Vagina (tissue), 2 donors: ENCODE measurements at places on chromosomes 7 and 10.

DNA sequence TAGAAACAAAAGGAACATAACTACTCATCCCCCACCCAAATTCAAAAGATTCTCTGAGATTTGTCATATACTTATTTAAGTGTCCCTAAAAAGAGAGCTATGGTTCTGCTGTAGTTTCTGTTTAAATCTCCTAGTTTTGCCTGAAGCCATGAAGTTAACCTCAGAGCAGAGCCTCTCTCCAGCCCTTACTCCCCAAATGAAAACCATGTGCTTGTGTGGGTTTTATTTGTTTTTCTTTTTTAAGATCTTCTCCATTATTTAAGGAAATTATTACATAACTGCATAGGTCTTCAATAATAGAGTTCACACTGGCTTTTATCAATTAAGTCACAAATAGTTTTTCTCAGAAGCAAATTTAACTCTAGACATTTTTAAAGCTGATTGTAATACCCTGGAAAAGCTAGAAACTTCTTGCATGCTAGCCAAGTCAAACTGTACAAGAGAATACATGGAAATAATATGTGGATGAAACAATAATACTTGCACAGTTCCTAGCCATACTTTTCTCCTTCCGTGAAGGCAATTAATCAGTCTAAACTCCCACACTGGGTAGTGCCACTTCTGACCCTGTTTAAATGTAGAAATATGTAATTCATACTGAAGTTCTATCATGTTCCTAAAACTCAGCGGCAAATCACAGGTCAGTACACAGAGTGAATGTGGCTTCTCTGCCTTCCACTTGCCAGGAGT is 579.7 kb downstream of the SUGCT start:
- H3K27me3 ChIP-seq: no peaks in the 10 kb centered on the region
- DNase-seq: no peak
- H3K36me3 ChIP-seq: no peaks in the 10 kb centered on the region
- no peak overlapping the region for H3K4me3 ChIP-seq

DNA sequence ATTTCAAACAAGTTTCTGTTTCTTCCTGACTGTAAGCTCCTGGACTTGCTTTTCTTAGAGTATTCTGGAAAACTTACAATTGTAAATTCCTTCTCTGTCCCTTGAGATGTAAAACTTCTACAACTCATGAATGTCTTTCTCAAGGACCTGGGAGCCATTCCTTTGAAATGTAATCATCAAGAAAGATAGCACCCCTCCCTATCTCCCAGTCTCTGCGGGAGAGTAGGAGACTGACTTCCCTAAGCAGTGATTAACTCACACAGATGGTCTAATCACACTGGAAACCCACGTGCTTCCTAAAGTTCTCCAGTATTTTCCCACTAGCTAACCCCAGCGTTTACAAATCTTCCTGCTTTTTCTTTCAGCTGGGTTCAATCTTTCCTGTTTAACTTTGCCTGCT is 549.4 kb downstream of the SORCS1 start:
- no peaks in the 10 kb centered on the region for H3K27me3 ChIP-seq
- H3K4me1 ChIP-seq: no peaks in the 10 kb centered on the region
- no peaks in the 10 kb centered on the region for H3K36me3 ChIP-seq

DNA sequence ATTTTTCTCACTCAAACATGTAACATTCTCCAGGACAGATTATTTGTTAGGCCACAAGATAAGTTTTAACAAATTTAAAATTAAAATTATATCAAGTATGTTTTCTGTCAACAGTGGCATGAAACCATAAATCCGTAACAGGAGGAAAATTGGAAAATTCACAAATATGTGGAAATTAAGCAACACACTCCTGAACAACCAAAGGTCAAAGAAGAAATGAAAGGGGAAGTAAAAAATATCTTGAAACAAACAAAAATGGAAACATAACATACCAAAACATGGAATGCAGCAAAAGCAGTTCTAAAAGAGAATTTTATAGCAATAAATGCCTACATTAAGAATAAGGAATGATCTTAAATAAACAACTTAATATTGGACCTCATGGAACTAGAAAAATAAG is 147.3 kb downstream of the ZEB1 start:
- no peak for DNase-seq
- H3K27ac ChIP-seq: no peak overlapping the region
- no peak overlapping the region for H3K4me3 ChIP-seq
- H3K36me3 ChIP-seq: peaks cover 49% of the 10 kb centered on the region
- no peaks in the 10 kb centered on the region for H3K27me3 ChIP-seq
- no peaks in the 10 kb centered on the region for H3K4me1 ChIP-seq

DNA sequence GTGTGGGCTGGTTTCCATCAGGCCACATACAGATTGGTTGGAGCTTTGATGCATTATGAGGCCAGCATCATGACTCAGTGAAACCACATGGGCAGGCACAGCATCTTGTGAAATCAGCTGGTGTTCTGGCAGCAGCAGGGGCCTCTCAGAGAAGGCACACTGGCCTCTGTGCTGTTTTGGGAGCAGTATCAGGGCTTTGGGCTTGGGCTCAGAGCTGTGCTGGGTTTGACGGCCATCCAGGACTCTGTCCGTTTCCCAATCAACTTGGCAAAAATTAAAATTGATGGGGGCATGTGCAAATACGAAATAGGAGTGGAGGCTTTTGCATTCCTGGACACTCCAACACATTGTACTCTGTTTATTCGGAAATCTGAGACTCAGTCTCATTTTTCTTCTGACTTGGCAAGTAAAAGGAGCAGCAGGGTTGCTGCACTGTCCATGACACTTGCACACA is 190.9 kb downstream of the BMPER start:
- H3K4me1 ChIP-seq: no peaks in the 10 kb centered on the region
- no peak for DNase-seq
- no peak overlapping the region for H3K4me3 ChIP-seq
- H3K27ac ChIP-seq: peak overlapping the region; percentile 42

GRCh38 chr7:67571026-67571545 is 574.5 kb downstream of the TYW1 start:
- DNase-seq: no peak
- H3K36me3 ChIP-seq: no peaks in the 10 kb centered on the region
- H3K27ac ChIP-seq: no peak overlapping the region

DNA sequence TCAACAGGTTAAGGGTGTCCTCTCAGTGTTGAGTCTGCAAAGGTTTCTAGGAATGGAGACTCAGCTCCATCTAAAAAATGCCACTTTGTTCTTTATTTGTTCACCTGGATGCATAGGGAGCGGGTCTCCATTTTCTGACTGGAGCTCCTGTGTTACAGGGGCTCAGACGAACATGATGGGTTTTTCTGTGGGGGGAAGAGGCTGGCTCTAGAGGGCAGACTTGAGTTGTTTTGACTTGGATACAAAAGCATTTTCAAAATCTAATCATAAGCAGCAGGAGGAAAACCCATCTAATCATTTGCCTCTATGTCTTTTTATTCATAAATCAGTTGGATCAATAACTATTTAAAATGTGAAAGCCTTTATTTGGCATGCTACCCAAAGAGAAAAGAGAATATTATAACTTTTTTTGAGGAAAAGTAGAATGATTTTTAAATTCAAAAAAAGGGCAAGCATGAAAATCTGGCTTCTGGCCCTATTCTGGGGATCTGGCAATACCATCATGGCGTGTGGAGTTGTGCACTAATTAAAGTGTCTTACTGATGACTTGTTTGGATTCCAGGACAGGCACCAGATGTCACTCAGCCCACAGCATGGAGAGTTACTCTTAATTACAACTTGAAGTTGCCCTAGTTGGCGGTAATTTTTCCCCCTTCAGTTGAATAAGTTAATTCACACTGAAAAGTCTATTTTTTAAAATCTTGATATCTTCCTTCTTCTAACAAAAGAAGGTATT is 594.9 kb downstream of the REEP3 start:
- no peaks in the 10 kb centered on the region for H3K4me1 ChIP-seq
- no peak overlapping the region for H3K27ac ChIP-seq
- no peaks in the 10 kb centered on the region for H3K36me3 ChIP-seq
- no peak for DNase-seq
- no peaks in the 10 kb centered on the region for H3K27me3 ChIP-seq

DNA sequence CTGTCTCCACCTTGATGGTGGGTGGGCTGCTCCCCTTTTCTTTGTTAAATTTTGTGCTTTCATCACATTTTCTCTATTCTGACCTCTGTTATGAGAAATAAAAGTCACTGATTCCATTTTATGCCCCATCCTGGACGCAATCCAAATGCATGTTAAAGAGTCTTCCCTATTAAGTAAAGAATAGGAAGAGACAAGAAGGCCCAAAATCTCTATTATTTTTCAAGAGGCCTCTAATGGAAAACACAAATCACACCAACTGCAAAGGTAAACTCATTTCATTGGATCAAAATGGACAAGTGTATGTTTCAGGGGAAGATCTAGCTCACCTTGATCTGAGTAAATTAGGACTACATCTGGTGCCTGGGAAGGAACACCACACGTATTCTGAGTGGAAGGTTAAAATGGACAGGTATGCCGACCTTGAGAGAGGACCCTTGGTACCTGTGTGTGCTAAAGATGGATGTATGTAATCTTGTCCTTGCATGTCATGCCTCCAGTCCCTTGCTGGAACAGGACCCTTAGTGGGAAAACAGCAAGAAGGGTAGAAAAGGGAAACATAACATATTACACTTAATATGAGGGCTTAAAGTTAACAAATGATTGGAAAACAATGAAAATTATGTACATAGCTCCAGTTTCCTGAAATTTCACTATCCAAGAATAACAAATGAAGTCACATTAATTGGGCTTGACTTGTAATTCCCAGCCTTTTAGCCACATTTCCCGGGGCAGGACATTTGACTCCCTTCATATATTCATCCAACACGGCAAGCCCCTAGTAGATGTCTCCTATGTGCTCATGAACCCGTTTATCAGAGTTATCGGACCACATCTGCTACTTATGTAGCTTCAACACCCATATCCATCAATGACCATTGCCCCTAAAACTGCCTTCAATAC is 7.6 kb downstream of the IFIT2 start:
- H3K36me3 ChIP-seq: peaks cover 14% of the 10 kb centered on the region
- no peak for DNase-seq
- no peak overlapping the region for H3K27ac ChIP-seq
- no peaks in the 10 kb centered on the region for H3K4me1 ChIP-seq
- H3K27me3 ChIP-seq: no peaks in the 10 kb centered on the region

DNA sequence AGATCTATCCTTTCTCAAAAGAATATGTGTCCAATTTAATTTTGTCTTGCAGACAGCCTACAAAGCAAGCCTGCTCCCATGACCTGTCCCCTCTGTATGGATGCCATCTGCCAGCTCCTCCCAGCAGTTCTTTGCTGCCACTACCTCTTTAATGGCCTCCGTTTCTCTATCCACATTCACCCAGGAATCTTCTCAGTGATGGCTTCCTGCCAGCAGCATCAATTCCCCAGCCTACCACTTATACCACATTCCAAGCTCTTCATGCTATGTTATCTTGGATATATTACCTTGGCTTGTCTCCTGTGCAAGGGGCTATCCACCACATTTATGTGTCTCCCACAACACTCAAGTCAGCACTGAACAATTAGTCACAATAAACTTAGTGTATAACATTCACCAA is 133.2 kb downstream of the VPS50 start:
- H3K36me3 ChIP-seq: no peaks in the 10 kb centered on the region
- no peak for DNase-seq
- no peaks in the 10 kb centered on the region for H3K27me3 ChIP-seq
- H3K4me1 ChIP-seq: no peaks in the 10 kb centered on the region

DNA sequence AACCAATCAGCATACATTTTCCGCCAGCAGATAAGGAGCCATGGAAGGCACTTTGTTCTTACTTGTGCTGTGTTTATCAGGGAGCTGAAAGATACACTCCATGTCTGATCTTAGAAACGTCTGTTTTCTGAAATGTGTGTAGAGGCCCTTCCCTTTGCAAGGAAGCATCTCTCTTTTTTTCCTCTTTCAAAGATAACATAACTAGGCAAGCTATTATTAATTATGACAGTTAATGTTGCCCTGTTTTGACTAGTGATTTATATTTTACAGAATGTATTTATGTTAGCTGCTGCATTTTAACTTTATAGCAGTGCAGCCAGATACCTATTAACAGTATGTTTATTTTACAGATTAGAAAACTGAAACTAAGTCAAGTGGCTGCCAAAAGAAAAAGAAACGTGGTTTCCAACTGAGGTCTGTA is 683.2 kb upstream of the IGFBP3 start:
- DNase-seq: no peak
- no peaks in the 10 kb centered on the region for H3K27me3 ChIP-seq
- no peaks in the 10 kb centered on the region for H3K36me3 ChIP-seq
- peak overlapping the region; percentile 73 for H3K27ac ChIP-seq
- peaks cover 28% of the 10 kb centered on the region for H3K4me1 ChIP-seq

DNA sequence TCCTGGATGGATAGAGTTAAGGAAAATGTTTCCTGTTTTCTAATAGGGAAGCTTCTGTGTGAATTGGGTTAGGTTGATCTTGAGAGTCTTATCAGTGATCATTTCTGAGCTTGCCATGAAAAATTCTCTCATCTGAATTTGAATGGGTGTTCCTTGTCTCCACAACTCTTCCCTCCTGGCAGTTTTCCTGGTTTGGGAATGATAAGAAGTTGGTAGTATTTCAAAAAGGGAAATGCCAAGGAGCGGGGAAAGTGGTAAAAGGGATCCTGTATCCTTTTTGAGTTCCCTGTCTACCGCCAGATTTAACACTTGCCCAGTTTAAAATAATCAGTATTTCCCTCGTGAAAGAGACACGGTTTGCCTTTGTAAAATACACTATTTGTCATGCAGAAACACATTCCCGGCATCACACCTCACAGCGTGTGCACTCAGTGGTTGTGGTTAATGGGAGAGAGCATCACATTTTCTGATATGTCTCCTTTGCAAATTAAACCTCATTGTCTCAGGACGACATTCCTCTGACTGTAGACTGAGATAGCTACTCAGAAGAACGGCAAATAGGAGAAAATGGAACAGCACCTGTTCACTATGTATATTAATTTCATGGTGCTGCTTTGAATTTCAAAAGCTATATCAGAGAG is 113.2 kb upstream of the IFRD1 start:
- H3K36me3 ChIP-seq: no peaks in the 10 kb centered on the region

GRCh38 chr7:128831178-128831993 is 1.2 kb downstream of the FLNC start:
- H3K4me1 ChIP-seq: peaks cover 48% of the 10 kb centered on the region
- H3K27ac ChIP-seq: peak overlapping the region; percentile 85
- DNase-seq: no peak
- no peaks in the 10 kb centered on the region for H3K36me3 ChIP-seq
- H3K27me3 ChIP-seq: no peaks in the 10 kb centered on the region
- H3K4me3 ChIP-seq: peak overlapping the region; percentile 58

DNA sequence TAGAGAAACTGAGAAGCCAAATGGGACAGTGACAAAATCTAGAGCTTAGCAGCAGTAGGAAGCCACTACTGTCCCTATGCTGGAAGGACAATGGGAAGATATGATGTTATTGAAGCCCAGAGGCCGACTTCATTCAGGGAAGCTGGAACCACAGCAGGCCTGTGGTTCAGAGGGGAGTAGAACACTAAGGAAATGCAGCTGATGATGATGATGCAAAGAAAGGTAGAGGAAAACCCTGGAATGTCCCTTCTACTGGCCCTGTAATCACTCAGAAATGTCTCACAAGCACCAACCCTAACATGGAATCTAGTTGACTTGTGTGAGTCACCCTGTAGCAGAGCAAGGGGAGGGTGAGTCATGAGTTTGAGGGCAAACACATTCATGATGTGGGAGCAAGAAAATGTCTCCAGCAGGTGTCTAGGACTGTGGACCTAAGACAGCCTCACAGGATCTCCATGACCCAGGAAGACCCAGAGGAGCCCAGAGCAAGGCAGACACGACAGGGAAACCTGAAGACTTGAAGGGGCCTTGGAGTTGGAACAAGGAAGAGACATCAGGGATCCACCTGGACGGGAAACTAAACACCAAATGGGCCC is 37.0 kb upstream of the LRRC17 start:
- H3K4me3 ChIP-seq: no peak overlapping the region
- H3K27me3 ChIP-seq: no peaks in the 10 kb centered on the region
- no peaks in the 10 kb centered on the region for H3K36me3 ChIP-seq
- DNase-seq: no peak
- no peak overlapping the region for H3K27ac ChIP-seq
